NCI-H1048 (cell line): ENCODE measurements at places on chromosomes 4 and X.

GRCh38 chr4:32436816-32437215 lies 1716.6 kb downstream of the PCDH7 start:
- no peak for DNase-seq

- DNase-seq = no peak
These were observed 25.0 kb downstream of the CPZ start for GRCh38 chr4:8617486-8618040.

GRCh38 chr4:62495032-62495431 lies 1294.9 kb downstream of the ADGRL3 start:
- DNase-seq = no peak

- DNase-seq = no peak
These were observed 11.0 kb downstream of the ATP5ME start for GRCh38 chr4:663046-663437.

GRCh38 chr4:145423017-145423708 lies 58.5 kb upstream of the SMAD1 start:
- no peak for DNase-seq

DNA sequence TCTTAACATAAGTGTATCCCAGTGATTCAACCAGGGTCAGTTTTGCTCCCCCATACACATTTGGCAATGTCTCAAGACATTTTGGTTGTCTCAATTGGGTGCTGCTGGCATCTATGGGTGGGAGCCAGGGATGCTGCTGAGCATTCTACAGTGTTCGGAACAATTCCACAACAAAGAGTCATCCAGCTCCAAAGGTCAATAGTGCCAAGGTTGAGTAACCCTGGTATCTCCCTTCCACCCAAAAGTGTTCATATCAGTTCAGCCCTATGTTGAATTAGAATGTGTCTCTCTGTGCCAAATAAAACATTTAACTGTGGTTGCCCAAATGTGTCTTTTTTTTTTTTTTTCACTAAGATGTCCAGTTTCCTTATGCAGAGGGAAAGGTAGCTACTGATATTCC lies 129.4 kb upstream of the RAI2 start:
- no peak for DNase-seq

DNA sequence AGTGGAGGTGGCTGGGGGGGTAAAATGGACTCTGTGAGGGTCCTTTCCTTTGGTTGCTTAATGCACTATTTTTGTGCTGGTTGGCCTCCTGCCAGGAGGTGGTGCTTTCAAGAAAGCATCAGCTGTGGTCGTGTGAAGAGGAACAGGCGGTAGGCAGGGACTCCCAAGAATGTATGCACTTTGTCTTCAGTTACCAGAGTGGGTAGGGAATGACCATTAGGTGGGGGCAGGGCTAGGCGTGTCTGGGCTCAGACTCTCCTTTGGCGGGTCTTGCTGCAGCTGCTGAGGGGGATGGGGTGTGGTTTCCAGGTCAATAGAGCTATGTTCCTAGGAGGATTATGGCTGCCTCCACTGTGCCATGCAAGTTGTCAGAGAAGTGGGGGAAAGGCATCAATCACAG lies 509.0 kb downstream of the PCDH19 start:
- DNase-seq = no peak

GRCh38 chr4:84530454-84530853 lies 31.4 kb upstream of the NKX6-1 start:
- no peak for DNase-seq
